ENCODE measurements at places on chromosomes 7 and 10. TPM values are rescaled to one million over a fixed set of nuclear protein-coding genes. Genes with fewer than 3 reads are reported as not detected.
A peak's percentile ranks its signal among the peaks of the same experiment; 100 is the strongest.

The GPR85 gene
- total RNA-seq: 0.22 TPM

- DNase-seq: no peak
Measured at GRCh38 chr7:117871401-117871777, 1.9 kb downstream of the CTTNBP2 start.

GRCh38 chr10:89734616-89735015, 33.2 kb downstream of the KIF20B start:
- no peak for DNase-seq

The SORBS1 gene
- 8.5 TPM for total RNA-seq

The PIK3AP1 gene
- total RNA-seq: 4.2 TPM

GRCh38 chr7:149071182-149071635, 19.3 kb downstream of the ZNF786 start:
- no peak for DNase-seq

The CCL24 gene
- total RNA-seq: not detected

- DNase-seq: no peak
Measured at GRCh38 chr7:105860793-105861192, 15.6 kb downstream of the ATXN7L1 start.

The IL2RA gene
- not detected for total RNA-seq

The PRF1 gene
- not detected for total RNA-seq

- no peak for DNase-seq
Measured at GRCh38 chr7:29565982-29566746, 2.5 kb downstream of the PRR15 start.

- peak; percentile 52 for DNase-seq
Measured at GRCh38 chr10:72764151-72764550, 72.2 kb downstream of the MCU start.

DNA sequence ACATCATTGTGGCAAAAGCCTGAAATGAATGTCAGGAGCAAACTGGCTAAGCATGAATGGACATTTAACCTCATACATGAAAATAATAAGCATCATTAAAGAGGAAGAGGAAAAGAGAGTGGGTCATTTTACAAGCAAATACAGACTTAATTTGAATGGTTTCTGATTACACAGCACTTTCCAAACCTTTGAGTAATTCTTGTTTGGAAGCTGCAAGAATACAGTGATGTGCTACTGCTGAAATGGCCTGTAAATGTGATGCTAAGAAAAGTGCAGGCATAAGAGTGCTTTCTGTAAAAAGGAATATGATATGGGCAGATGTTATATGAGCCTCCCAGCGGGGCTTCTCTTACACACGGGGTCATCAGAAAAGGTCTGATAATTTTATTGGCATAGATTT, 30.2 kb downstream of the TAS2R16 start:
- DNase-seq: no peak

- DNase-seq: peak; percentile 47
Measured at GRCh38 chr10:44911081-44911540, at the start of gene TMEM72. TSS of gene TMEM72 (plus strand) at chr10:44911337. CDS start at chr10:44911513, 176 bp downstream.

- DNase-seq: no peak
Measured at GRCh38 chr7:112869111-112869774, 79.0 kb upstream of the TMEM168 start.

- no peak for DNase-seq
Measured at GRCh38 chr10:119466655-119467054, 75.9 kb downstream of the RGS10 start.

- no peak for DNase-seq
Measured at GRCh38 chr7:18357691-18358090, 137.9 kb upstream of the HDAC9 start.

DNA sequence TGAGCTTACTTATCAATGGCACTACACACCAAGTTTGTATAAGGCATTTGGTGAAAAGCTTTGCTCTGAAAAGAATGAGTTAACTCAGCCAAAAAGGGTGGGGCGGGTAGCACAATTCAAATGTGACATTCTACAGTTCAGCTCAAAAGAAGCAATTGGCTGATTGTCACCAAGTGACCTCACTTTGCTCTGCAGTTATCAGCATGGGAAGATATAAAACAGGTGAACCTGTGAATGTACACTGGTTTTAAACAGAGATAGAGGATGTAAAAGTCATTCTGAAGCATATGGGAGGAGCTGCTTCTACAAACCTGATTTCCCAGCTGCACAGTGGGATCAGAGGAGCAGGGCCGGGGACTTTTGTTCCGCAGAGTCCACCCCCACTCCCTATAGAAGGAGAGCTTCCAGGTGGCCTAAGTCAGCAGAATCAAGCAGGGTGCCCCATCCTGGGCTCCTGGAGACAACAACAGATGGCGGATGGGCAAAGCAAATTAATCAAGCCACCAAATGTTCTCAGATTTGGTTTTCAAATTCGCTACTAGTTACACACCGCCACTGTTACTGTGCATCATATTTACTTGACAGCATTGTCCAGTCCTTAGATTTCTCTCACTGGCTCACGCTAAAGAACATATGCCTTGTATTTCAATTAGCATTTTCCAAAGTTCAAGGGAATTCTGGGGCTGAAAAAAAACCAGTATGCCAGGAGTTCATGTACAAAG, 27.5 kb upstream of the NPVF start:
- DNase-seq: no peak

DNA sequence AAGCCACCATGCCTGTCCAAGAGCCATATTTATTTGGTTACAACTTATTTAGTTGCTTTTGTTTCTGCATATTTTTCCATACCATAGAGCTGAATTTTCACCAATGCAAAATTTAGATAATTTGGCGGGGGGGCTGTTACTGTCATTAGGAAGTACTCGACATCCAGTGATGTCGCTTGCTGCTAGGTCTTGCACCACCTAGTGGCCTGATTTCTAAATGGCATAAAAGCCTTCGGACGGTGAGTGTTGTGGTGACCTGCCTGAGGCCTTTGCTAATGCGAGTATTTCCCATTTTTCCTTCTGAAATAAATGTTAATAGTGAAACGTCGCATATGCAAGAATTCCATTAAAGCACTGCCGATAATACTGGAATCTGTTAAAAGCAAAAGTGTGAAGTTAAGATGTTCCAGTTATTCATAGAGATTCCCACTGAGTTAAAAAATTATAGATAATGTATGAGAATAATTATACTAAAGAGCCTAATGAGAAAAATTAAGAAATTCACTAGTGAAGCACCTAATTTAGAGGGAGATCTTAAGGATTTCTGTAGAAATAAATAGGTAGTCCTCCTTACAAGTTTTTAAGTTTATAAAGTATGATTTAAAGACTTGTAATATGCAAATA, 86.1 kb upstream of the DNAJB6 start:
- DNase-seq: no peak

- DNase-seq: no peak
Measured at GRCh38 chr10:89304026-89304425, 2.2 kb downstream of the IFIT2 start.

The FGFR2 gene
- total RNA-seq: 1.6 TPM

GRCh38 chr7:137952426-137952805, 49.5 kb downstream of the CREB3L2 start:
- no peak for DNase-seq

DNA sequence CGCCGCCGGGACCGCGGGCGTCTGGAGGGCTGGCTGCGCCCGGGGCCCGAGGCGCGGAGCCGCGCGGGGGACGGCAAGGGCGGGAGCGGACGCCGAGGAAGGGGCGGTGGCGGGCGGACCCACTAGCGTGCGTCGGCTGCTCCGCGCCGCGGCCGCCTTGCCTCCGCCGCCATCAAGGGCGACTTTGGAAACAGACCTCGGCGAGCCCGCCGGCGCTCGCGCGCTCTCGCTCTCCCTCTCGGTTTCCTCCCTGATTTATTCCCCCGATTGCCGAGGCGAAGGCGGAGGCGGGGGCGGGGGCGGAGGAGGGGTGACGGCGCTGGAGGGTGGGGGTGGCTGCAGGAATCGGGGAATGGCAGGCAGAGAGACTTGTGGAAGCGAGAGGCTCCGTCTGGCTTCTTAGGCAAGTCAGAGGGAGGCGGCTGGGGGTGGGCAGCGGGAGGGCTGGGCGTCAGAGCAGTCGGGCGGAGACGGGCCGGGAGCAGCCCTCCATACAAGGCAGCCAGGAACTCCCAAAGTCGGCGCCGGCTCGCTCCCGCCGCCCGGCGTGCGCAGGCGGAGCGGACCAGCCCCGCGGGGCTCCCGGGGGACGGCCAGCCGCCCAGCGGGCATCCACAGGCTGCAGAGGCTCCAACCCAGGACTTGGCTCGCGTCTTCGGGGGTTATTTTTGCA, at the start of gene CACNA2D1:
Gene CACNA2D1, minus strand, starts transcription at position 231 of the 673 bp plus-strand sequence.
- no peak for DNase-seq

DNA sequence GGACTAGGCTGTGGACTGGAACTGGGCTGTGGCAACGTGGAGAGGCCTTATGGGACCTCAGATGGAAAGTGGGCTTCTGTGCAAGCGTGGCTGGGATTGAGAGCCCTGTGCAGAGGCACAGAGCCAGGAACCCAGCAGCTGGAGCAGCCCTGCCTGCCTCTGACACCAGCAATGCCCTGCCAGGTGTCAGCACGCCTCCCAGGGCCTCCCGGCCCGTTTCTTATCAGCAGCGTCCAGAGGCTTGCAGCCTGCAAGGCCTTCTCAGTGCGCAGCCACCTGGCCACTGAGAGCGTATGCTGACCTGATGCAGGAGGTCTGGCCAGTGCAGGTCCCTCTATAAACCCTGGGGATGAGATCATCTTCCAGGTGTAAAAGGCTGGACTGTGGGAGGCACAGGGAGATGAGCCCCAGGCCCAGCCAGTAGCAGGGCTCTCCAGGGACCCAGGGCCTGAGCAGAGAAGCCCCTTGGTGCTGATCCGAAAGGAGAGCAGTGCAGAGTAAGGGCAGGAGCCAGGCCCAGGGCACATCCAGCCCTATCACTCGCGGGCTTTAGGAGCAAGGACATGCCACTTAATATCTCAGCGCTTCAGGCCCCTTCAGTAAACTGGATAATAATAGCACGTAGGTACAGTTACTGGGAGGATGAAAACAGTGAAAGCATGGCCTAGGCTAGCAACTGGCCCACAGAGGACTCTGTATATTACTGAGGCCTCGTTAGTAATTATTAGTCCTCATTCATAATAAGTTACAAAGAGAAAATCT, 38.8 kb upstream of the ANTXRL start:
- DNase-seq: no peak

DNA sequence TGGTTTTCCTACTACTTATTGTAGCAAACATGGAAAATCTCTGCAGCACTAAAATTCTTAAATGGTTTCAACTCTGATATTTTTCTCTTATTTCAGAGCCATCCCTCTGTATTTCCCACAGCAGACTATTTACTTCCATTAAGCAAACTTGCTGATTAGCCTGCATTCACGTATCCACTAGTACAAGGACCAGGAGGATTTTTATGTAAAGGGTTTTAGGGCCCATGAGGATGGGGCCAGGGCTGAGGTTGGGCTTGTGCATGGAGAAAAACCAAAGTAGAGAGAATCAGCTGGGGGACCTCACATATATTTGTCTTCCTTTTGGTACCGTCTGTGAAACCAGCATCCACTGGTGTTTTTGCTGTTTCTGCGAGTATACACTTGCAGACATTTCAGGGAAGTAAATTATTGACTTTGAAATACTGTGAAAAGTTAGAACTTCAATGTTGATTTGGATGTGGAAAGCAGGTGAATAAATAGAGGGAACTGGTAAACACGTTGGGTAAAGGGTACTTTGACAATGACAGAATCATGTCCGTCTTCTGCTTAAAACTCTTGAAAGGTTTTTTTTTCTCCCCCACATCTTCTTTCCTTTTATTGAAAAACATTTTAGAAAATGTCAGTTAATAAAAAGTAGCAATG, 44.3 kb downstream of the ERLIN1 start:
- no peak for DNase-seq

All from epithelial cell of proximal tubule (primary cell).